ENCODE measurements at places on chromosomes 12 and 14. TPM values are rescaled to one million over a fixed set of nuclear protein-coding genes. Genes with fewer than 3 reads are reported as not detected.

Gene CD69
- 1.7 TPM for total RNA-seq

Gene TAS2R10
- total RNA-seq, result not detected

Gene MUCL1
- total RNA-seq, result not detected

Gene C3AR1
- 22.0 TPM for total RNA-seq

Gene ST8SIA1
- total RNA-seq, result 3.0 TPM

Gene PAX9
- total RNA-seq, result not detected

Gene SLC15A4
- total RNA-seq, result 15.6 TPM

Gene TAS2R7
- not detected for total RNA-seq

Gene CLEC4D
- 0.21 TPM for total RNA-seq

Gene ZNF84
- total RNA-seq, result 15.5 TPM

Gene RNASE7
- total RNA-seq, result not detected

Gene SP7
- total RNA-seq, result not detected

Gene TCL1B
- not detected for total RNA-seq

Gene EPYC
- not detected for total RNA-seq

Gene CCDC197
- total RNA-seq, result not detected

Gene GRIN2B
- total RNA-seq, result 0.29 TPM

- DNase-seq, result no peak
Measured at GRCh38 chr14:24317141-24317928, 6.0 kb downstream of the LTB4R start.

DNA sequence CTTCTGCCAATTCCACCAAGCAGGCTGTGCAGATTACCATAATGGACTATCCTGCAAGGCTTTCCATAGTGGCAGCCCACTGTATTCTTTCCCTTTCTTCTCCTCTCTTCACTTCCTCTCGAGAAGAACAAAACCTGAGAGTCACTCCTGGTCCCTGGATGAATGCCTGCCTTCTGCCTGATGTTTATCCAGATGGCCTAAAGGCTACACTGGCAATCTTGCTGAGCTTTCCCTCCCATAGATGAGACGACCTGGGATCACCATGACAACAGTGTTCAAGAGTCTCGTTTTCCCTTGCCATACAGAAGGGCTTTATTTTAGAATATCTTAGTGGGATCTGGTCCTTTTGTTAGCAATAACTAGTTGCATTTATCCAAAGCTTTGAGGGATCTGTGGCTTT lies 142.3 kb downstream of the RTN1 start:
- no peak for DNase-seq

GRCh38 chr12:25018146-25018545 lies 69.2 kb upstream of the BCAT1 start:
- DNase-seq, result no peak

GRCh38 chr12:122097927-122098756 lies 19.6 kb downstream of the MLXIP start:
- DNase-seq, result peak; percentile 81

- no peak for DNase-seq
Measured at GRCh38 chr12:63321373-63321772, 170.4 kb upstream of the AVPR1A start.

DNA sequence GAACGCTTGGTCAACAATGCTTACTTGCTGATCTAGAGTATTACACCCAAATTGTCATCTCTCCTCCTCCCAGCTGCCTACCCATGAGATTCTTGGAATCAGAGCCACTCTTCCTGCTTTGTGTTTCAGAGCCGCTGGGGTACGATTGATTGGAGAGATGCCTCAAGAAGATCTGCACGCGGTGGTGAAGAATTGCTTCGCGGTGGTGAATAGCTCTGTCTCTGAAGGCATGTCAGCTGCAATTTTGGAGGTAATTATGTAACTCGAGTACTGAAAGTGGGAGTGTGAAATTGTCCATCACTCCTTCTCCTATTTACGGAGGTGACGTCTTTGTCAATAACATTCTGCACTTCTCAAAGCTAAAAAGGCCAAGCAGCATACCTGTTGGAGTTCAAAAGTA lies 93.9 kb downstream of the GLT1D1 start:
- DNase-seq, result no peak

GRCh38 chr14:103209054-103209453 lies 85.8 kb downstream of the TNFAIP2 start:
- no peak for DNase-seq

GRCh38 chr14:80233470-80234089 lies 22.3 kb upstream of the DIO2 start:
- DNase-seq, result no peak

- no peak for DNase-seq
Measured at GRCh38 chr12:31246470-31246850, 79.5 kb downstream of the SINHCAF start.

- DNase-seq, result no peak
Measured at GRCh38 chr14:32381869-32382268, 52.8 kb downstream of the AKAP6 start.

DNA sequence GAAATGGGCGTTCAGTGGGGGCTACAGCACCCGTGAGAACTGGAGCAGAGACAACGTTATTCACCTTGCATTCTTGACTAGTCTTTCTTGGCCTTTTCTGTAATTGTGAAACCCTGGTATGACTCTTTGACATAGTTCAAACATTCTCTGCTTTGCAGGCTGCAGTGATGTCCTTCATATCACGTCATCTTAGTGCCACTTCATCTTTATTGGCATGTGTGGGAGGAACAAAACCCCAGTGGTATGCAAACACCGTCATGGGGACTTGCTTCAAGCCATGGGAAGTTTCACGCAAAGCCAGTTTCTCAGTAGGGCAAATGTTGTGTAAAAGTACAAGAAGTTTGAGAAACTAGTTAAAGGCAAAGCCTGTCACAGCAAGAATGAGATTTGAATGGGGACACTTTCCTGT lies 20.2 kb upstream of the DUSP16 start:
- DNase-seq, result no peak

- DNase-seq, result no peak
Measured at GRCh38 chr12:66065150-66065549, 65.4 kb downstream of the LLPH start.

- DNase-seq, result no peak
Measured at GRCh38 chr12:118355843-118356242, 16.9 kb downstream of the TAOK3 start.

DNA sequence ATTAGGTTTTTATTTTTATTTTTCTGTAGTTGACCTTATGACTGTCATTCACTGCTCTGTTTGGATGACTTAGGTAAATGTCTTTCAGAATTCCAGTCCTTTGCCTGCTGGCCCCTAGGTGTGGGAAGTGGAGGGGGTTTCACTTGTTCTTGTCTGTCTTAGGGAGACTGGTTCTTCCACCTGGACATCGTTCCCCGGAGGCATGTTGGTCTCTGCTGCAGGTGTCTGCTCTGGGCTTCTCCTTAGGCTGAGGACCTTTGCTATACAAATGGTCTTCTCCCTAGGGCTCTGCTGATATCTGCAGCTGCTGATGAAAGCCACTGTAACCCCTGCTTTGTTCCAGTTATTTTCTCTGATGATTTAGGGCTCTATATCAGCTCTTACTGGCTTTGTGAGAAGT lies 97.1 kb downstream of the OTOGL start:
- no peak for DNase-seq

GRCh38 chr12:130984183-130985058 lies 30.7 kb downstream of the ADGRD1 start:
- no peak for DNase-seq

GRCh38 chr14:76375947-76376404 lies at the start of gene ESRRB:
Gene ESRRB (plus strand): TSS chr14:76376137. CDS start chr14:76376402, 265 bp downstream.
- DNase-seq, result no peak

DNA sequence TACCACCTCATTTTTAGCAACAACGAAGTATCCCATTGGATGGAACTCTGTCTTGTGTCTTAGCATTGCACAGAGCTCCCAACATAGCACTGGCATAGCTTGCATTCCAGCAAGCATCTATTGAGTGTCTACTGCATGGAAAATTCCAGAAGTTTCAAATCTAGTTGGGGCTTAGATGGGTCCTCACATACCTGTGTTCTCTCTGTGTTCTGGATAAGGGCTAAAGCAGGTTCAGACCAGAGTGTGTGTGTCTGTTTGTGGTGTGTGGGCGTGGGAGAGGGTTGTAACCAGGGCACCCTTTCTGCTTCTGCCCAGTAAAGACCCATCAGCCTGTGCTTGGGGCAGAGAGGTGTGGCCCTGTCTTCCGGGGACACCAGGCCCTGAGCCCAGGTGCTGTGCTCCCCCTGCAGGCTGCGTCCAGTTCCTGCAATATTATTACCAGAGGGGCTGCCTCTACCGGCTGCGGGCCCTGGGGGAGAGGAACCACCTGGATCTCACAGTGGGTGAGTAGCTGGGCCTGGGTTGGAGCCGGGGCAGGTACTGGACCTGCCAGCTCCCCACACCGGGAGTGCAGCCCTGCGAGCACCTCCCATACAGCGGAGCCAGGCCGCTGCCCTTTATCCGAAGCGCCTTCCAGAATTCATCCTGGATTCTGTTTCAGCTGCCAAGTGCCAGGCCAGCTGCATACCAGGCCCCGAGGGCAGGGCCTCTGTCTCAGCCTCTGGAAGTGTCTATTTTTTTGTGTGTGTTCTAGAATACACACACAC lies 20.3 kb downstream of the RHOF start:
- DNase-seq, result peak; percentile 66

GRCh38 chr12:41724216-41724615 lies 420.5 kb downstream of the GXYLT1 start:
- no peak for DNase-seq

GRCh38 chr12:45257185-45257930 lies 41.5 kb downstream of the ANO6 start:
- no peak for DNase-seq

DNA sequence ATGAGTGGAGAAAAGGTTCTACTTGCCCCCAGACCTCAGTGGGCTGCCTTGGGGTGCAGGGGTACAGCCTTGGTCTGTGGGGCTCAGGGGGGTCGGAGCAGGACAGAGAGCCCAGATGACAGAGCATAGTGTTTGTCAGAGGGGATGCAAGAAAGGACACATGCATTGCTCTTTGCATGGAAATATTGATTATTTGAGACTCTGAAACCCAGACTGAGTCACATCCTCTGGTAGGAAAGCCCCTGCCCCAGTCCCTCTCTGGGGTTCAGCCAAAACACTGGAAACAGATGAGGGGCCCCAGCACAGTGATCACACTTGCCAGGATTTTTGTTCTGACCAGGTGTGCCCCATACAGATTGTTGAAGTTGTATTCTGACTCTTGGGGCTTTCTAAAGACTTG lies 1094.4 kb downstream of the BCL11B start:
- no peak for DNase-seq

DNA sequence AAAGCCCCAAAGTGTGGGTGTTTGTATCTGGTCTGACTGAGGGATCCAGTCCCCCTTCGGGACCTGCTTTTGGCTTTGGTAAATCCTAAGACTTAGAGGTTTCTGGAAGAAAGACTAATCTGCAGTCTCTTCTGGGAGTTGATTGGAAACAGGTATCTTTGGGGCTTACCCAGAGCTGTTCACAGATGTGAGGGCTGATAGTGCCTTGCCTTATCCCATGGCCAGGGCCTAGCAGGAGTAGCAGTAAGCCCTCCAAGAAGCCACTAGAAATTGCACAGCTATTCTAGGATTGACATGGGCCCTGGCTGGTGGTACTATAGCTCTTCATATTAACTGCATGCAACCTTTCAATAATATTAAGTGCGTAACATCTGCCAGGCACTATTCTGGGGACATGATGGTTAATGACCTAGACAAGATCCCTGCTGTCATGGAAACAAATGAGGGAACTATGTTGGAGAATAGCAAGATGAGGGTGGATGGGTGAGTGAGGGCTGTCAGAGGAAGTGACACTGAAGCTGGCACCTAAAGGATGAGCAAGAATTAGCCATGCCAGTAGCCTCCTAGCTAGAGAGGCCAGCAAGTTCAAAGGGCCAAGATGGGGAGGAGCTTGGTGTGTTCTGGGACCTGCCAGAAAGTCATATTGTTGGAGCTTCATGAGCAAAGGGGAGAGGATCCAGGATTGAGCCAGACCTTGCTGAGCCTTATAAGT lies 71.7 kb downstream of the CRADD start:
- no peak for DNase-seq

DNA sequence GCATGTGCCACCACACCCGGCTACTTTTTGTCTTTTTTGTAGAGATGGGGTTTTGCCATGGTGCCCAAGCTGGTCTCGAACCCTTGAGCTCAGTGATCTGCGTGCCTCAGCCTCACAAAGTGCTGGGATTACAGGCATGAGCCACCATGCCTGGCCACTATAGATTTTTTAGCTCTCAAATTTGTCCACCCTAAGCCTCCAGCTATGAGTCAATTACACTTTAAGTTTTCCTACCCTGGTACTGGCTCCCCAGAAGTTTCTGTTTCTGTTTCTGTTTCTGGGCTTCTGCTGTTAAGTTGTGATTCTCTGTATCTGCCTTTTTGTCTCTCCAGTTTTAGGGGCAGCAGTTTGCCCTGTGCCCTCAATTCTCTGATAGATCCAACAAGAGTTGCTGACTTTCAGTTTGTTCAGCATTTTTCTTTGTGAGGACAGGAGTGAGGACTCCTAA lies 4.4 kb upstream of the TINF2 start:
- no peak for DNase-seq

DNA sequence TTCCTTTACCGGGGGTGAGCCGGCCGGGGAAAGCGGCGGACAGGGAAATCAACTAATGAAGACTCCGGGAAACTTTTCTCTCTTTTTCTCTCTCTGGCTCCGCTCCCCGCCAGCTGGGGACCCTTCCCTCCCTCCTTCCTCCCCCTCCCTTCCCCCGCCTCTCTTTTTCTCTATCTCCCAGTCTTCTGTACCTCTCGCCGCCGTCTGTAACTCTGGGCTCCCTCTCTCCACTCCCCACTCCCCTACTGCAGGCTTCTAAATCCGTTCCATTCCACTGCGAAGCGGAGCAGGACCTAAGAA lies 6.9 kb upstream of the HOXC11 start:
- DNase-seq, result no peak

DNA sequence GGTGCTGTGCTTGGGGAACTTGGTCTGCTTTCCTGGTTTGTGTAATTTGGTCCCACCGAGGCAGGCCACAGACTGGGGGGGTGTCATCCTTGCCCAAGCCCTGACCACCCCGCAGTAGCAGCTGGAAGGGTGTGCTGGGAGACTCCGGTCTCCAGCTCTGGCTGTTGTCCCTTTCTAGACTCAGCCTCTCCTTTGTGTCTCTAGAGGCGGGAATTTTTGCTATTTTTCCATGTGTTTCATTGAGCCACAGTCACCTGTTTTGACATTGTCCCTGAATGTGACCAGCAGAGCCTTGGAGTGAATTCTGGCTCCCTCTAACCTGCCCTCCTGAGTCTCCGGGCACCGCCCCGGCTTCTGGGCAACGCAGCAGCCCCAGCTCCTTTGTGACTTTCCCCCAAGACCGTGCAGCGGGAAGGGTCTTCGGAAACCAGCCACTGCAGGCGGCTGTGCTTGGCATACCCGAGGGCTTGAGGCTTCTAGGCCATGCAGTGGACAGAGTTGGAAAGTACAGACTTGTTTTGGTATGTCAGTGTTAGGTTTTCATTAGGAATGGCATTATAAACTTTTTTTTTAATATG lies 98.6 kb downstream of the TNFAIP2 start:
- DNase-seq, result no peak
